Peyer's patch (tissue), 4 donors: ENCODE measurements at places on chromosomes 11 and 22.

- no peak for DNase-seq
Observed at GRCh38 chr22:31520051-31520450, 23.7 kb downstream of the SFI1 start.

DNA sequence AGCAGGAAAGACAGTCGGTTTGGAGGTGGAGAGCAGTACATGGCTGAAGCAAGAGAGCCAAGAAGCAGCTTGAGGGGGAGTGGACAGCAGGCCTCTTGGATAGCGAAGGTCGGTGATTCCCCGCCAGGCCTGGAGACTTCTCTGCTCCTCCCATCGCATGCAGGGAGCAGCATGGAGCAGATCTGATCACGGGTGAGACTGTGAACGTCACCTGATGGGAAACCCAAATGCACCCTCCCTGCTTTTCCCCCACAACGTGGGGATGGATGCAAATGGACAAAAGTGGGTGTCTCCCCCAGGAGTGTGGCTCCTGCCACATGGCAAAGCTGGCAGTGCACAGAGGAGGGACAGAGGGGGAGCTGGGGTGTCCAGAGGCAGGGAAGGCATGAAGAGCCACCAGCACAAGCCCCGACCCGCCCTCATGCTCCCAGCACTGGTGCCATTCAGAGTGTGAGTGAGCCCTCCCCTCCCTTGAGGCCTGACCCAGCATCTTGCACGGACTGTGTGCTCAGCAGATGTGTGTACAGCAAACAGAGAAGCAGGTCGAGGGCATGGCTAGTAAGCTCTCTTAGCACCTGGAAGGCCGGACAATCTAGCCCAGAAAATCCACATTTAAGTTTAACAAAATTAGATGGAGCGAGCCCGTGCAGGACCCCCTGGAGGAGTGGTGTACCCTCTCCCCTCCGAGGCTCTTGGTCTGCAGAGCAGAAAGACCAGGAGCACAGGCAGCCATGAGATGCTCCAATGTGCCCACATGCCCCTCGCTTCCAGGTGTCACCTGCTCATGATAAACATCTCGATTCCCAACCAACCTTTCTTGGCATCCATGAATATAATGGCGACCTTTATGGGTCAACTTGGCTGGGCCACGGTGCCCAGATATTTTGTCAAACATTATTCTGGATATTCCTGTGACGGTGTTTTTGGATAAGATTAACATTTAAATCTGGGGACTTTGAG is 661.7 kb downstream of the TBC1D22A start:
- DNase-seq, result no peak

GRCh38 chr22:40922484-40923303 is 28.5 kb upstream of the RBX1 start:
- DNase-seq, result no peak

DNA sequence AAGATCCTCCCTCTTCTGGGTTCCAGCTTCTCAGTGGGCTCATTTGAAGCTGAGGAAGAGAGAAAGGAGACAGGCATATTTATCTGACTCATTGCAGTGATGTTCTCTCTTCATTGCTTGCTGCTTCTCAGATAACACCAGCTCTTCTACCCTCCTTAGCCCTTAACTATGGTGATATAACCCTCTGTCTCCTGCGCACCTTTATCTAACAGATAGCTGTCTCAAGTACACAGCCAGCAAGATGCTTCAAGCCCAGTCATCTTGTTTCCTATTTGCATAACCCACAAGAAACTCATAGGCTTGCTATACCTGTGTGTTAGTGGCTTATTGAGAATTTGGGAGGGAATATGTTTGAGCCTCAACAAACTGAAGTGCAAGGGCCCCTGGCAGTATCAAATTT is 12.6 kb downstream of the PRSS23 start:
- no peak for DNase-seq

- DNase-seq, result peak; percentile 61
Observed at GRCh38 chr11:113474362-113475159, 637 bp downstream of the DRD2 start.

- no peak for DNase-seq
Observed at GRCh38 chr11:40380835-40381234, 1078.6 kb downstream of the LRRC4C start.
